ENCODE measurements at places on chromosomes 5 and 9.

DNA sequence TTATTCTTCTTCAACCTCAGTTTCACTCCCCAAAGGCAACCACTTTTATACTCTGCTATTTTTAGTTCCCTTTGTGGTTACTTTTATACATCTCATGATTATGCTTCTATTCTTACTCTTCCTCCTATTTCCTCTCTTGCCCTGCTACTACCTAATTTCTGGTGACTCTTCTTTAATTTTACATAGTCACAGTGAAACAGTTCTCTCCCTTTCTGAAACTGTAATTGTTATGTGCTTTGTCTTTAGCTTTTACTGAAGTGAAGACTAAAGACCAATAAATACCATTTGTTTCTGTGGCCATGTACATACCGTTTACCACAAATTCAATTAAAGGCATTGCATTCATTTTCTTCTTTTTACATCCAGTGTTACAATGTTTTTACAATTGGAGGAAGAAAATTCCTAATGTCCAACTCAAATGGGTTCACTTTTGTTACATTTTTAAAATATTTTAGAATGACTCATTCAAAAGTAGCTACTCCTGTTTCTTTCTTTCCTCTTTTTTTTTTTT, 410.6 kb downstream of the PSAT1 start:
- DNase-seq: no peak

GRCh38 chr9:107137495-107138202, 145.4 kb upstream of the RAD23B start:
- DNase-seq: no peak

DNA sequence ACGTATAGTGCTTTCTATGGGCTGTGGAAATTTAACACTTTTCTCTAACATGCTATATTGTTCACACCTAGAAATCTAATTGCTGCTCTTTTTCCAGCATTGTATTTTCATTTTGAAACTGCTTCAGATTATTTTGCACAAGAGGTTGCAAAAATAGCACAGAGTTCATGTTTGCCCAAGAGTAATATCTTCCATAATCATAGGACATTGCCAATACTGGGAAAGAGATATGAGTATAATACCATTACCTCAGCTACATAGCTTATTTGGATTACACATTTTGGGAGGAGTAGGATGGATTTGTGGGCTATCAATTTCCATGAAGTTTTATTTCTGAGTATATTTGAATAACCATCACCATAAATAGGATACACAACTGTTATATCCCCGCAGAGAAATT, 717.1 kb downstream of the CDH9 start:
- DNase-seq: no peak

DNA sequence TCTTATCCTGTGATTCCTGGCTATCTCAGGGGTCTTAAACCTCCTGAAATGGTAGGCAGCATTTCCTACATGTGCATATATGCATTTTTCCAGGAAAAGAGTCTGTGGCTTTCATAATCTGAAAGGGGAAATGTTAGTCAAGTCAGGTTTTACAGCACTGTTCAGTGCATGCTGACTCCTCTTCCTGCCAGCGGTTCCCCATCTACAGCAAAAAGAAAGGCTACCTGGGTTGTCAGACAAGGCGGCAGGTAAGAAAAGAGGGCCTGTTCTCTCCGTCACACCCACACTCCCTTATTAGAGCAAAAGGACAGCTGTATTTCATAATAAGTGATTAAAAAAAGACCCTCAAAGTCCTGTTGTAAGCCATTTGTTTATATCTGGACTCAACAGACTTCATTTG, 4.3 kb upstream of the SPATA6L start:
- DNase-seq: no peak

DNA sequence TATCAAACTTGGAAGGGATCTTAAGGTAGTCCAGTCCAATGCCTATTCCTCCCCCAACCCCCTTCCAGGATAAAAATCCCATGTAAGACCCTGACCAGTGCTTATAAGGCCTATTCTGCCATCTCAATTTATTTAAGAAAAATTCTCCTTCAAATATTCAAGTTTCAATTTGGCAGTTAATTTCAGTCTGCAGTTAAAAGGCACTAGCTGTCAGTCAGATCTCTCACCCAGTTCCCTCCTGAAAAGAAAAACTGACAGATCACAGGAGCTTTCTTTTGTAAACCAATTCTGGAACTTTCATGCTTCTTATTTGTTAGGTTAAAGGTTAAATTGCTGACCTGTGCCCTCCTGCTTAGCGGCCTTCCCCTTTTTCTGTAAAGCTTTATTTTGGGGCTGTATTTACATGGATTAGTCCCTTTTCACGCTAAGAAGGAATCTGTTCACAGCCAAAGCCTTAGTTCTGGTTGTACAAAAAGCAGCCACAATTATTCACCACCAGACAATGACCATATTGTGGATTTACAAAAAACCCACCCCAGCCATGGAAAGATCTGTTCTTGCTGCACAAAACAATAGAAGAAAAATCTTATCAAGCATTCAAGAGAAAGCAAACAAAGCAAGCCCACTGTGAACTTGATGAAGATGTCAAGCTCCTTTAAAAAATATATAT, 68.7 kb downstream of the DENND1A start:
- DNase-seq: no peak

Data from transverse colon (tissue), 4 donors.